ENCODE measurements at places on chromosomes 4 and X.
A peak's percentile ranks its signal among the peaks of the same experiment; 100 is the strongest.

DNA sequence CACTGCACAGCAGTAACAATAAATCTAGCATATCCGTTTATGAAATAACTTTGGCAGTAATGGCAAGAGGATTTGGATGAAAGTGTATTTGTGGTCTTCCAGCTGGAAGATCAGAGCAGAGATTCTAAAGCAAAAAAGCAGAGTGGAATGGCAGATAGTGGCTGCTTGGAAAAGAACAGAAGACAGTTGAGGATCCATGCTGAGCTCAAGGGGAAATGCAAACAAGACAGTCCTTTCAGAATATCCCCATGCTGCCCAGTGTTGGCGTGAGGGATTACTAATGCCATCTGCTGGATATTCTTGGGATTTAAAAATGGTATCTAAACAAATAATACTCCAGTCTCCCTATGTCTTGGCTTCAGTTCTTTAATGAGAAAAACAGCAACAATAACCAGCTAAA lies 629.1 kb upstream of the ATOH1 start:
- DNase-seq: peak; percentile 63

GRCh38 chrX:153829549-153829798 lies 870 bp downstream of the PDZD4 start:
- no peak for DNase-seq

- DNase-seq: no peak
Observed at GRCh38 chr4:7798178-7798995, 141.3 kb downstream of the AFAP1 start.

DNA sequence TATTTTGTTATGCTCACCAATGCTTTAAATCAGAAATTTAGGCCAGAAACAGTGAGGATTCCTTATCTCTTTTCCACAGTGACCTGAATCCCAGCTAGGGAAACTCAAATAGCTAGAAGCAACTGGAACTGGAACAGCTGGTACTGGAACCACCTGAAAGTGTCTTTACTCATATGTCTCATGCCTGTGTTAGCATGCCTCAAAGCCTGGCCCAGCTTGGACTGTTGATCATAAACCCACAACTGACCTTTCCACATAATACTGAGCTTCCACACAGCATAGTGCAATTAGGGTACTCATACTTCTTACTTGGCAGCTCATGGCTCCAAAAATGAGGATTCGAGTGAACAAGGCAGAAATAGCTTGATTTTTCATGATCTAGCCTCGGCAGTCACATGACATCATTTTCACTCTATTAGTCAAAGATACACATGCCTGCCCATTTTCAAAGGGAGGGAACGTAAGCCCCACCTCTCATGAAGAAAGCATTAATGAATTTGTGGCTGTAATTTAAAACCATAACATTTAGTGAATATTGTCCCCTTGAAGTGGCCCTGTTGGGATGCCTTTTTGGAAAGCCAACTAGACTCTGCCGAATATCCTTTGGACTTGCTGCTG lies 80.8 kb upstream of the ACSL1 start:
- DNase-seq: no peak

DNA sequence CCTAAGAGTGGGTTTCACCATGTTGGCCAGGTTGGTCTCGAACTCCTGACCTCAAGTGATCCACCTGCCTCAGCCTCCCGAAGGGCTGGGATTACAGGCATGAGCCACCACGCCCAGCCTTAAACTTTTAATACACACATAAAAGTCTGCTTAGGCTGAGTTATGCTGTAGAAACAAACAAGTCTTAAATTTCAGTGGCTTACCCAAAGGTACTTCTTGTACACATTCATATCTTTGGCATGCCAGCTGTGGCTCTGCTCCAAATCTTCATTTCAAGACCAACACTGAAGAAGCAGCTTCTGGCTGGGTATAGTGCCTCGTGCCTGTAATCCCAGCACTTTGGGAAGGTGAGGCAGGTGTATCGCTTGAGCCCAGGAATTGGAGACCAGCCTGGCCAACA lies 80.3 kb downstream of the PPEF2 start:
- peak; percentile 62 for DNase-seq

DNA sequence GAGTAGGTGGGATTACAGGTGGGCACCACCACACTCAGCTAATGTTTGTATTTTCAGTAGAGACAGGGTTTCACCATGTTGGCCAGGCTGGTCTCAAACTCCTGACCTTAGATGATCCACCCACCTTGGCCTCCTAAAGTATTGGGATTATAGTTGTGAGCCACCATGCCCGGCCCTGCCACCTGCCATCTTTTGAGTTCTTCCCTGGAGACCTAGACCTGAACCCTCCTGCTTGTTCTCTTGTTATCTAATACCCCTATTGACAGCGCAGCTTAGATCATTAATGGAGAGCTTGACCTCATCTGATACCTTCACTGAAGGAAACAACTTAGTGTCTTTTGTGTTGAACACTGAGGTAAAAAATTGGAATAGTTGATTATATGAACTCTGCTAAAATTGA lies 53.6 kb downstream of the HTT start:
- no peak for DNase-seq

- no peak for DNase-seq
Observed at GRCh38 chr4:41510179-41510578, 27.8 kb upstream of the LIMCH1 start.

DNA sequence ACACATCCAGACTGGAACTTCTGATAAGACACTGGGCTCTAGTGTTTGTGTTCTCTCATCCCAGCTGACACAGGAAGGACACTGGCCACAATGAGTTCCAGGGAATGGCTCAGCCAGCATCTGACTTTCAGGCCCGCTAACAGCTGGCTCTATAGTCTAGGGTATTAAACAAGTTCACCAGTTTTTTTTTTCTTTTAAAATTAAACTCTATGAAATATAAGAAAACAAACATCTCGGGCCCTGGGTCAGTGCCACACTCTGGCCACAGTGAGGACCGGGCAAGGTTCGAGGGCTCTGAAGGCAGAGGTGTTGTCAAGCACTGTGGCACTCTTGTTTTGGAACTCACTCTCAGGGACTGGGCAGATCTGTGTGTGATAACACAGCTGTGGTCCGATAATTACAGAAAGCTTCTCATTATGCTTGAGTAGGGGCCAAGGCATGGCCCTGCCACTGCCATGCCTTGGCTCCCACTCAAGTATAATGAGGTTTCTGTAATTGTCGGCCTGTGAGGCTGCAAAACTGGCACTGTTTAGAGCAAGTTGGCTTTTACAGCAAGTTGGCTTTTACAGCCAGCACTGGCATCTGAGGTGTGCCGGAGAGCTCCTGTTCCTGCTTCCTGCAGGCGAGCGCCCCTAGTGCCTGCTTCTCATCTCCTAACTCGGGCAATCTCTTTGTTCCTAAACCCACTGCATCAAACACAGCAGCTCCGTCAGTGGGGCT lies 62.8 kb downstream of the PPP1R2C start:
- peak; percentile 27 for DNase-seq

GRCh38 chr4:5870701-5871100 lies 22.2 kb downstream of the CRMP1 start:
- DNase-seq: no peak

GRCh38 chr4:38482696-38483095 lies 181.3 kb upstream of the KLF3 start:
- DNase-seq: no peak

DNA sequence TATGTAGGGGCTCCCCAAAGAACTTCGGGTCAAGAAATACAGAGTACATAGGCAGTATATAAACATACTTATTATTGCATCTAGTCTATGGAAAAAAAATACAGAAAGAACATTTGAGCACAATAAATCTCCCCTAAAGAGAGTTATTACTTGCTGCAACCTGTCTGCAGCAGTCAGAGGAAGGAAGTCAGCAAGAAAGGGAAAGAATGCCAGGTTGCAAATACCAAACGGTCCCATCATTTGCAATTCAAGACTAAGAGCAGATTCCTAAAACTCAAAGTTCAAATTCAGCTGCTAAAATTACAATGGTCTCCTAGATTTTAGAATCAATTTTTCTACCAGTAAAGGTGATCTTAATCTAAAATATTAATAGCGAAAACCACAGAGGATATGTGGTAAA lies 236.2 kb upstream of the NUDT6 start:
- no peak for DNase-seq

- DNase-seq: peak; percentile 5
Observed at GRCh38 chrX:23598575-23598974, 68.7 kb upstream of the PRDX4 start.

- DNase-seq: peak; percentile 56
Observed at GRCh38 chr4:93203708-93204107, 624.8 kb upstream of the ATOH1 start.

DNA sequence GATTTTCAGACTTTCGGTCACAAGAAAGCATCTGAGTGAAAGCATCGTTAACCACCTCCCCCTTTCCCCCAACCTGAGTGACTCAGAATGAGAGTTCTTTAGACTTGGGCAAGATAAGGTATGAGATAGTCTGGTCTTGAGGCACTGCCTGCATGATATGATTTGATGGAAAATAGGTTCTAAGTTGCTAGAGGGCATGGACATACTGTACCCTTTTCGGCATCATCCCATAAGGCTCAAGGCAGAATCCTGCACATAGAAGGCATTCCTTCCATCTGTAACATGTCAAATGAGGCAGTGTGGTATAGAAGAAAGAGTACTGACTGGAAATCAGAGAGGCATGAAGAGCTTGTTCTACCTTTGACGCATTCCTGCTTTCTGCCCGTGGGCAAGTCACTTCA lies 16.8 kb upstream of the AMOT start:
- no peak for DNase-seq

DNA sequence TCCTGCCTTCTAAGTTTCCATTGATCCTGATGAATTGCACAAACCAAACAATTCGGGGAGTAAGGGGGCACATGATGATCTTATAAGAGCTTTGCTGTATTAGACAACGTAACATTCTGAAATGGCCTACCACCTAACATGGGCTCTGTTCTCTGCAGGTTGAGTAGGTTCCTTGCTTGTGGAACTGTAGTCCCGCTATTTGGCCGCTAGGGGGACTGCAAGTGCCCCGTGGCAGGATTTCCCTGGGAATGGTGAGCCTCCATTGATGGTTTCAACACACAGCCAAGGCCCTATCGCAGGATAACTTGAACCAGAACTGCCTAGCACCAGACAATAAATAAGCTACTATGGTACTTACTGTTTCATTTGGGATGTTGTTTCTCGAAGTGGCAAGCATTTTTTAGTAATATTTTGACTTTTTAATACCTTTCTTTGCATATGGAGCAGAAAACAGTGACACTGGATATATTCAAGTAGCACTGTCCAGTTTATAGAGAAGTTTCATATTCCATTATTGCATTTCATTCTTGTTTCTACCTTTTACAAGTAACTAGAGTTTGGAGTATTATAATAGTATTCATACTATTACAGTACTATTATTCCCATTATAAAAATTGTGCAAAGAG lies 11.9 kb downstream of the AR start:
- DNase-seq: peak; percentile 3

DNA sequence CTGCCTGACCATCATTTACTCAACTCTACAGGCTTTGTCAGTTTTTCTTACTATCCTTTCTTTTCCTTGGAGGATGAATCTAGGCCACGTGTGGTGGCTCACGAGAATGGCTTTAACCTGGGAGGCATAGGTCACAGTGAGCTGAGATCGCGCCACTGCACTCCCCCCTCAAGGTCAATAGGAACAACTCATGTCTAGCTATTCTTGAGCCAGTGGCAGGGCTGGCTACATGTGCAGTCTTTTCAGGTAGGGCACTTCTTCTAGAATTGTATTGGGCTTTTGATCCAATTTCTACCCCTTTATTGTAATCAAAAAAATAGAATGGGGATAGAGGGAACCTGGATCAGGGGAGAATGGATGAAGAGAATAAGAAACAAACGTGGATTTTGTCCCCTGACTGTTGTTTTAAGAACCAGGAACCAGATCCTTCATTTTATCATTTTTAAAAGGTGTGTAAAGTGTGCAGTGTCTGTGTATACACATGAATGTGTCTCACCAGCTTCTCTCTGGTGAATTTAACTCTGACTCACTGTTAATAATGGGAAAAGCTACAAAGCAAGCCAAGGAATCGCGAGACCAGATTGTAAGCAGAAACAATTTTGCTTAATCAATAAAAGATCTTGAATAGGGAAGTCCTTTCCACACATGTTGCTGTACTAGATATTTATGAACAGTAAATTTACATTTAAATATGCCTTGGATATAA lies 283.9 kb upstream of the GPC4 start:
- no peak for DNase-seq

- DNase-seq: no peak
Observed at GRCh38 chr4:41741354-41741753, 7.2 kb downstream of the PHOX2B start.

DNA sequence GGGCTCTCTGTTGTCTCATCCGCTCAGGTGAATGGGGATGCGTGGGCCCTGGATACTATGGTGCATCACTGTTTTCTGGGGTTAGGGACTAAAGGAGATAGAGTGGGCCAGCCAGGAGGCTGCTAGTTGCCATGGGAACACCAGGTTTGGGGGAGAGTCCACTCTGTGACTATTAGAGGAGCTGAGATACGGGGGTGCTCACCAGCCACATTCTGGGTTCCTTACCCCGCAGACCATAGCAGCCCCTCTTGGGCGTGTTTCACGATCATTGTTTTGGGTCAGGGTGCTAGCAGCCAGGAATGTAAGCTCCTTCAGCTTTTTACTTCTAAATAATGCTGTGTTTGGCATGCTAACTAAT lies 4.6 kb downstream of the EFNB1 start:
- DNase-seq: no peak

DNA sequence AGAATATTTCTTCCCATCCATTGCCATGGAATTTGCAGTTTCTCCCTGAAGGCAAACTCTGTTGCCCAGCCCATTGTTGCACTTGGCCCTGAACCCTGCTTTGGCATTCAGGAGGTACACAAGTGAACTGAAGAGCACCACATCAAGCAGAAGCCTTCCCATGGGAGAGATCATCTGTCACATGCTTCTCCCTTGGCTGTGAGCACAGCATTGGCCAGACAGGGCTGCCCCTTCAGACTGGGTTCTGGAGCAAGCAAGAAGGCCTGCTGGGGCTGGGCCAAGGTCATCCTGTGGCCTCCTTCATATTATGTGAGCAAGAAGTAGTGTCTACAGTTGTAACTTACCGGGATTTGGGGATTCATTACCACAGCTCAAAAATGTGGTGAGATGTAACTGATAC lies 22.7 kb downstream of the SCML1 start:
- DNase-seq: no peak

GRCh38 chr4:20639346-20639745 lies 60.9 kb upstream of the PACRGL start:
- no peak for DNase-seq

DNA sequence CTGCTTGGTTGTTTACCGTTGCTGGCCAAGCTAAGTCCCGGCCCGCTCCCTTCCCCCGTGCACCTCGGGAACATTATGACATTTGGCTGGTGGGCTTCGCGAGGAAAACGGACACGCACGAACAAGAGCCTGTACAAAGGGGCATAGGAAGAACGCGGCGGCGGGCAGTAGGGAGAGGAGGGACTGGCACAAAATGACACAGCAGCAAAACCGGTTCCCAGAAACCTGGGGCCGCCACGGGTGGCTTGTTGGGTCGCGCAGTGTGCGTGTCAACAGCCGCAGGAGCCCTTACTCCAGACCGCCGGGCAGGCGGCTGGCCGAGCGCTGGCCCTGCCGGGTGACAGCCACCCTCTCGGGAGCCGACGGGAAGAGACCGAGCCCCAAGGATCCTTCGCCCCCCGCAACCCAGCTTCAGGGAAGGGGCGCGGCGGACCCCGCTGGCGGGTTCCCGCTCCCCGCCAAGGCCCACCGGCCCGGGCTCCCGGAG lies 1.6 kb upstream of the LIN54 start:
- no peak for DNase-seq

GRCh38 chrX:6226596-6227452 lies 1.8 kb downstream of the NLGN4X start:
- no peak for DNase-seq

Data from amniotic epithelial cell (primary cell).